GM12892 (cell line): ENCODE measurements at places on chromosomes 16 and 17.

DNA sequence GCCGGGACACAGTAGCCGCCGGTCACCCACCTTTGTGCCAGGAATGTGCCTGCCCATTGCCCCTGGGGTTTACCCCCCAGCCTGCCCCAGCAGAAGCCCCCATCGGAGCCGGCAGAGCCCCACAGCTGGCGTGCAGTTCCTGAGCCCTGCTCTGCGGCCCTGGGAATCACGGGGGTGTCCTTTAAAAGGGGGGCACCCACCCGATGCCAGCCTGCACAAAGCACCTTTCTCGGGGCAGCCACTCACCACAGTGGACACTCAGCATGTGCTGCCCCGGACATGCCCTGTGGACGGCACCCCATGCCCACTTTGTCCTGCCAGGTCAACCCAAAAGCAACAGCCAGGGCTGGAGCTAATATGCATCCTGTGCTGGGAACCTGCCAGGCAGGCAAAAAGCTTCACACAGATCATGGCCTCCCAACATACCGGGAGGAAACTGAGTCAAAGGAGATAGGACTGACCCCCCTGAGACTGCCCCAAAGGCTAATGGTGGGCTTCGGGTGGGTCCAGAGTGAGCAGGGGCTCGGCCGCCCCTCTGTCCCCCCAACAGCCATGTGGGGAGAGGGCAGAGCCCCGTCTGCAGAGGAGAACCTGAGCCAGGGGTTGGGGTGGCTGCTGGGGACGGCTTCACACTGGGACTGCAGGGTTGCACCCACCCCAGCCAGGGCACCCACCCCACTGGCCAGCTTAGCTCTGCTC is 45.8 kb upstream of the ZC3H18 start:
- DNase-seq, result no peak

GRCh38 chr17:45009676-45010467 is 41.6 kb downstream of the DCAKD start:
- DNase-seq, result no peak

DNA sequence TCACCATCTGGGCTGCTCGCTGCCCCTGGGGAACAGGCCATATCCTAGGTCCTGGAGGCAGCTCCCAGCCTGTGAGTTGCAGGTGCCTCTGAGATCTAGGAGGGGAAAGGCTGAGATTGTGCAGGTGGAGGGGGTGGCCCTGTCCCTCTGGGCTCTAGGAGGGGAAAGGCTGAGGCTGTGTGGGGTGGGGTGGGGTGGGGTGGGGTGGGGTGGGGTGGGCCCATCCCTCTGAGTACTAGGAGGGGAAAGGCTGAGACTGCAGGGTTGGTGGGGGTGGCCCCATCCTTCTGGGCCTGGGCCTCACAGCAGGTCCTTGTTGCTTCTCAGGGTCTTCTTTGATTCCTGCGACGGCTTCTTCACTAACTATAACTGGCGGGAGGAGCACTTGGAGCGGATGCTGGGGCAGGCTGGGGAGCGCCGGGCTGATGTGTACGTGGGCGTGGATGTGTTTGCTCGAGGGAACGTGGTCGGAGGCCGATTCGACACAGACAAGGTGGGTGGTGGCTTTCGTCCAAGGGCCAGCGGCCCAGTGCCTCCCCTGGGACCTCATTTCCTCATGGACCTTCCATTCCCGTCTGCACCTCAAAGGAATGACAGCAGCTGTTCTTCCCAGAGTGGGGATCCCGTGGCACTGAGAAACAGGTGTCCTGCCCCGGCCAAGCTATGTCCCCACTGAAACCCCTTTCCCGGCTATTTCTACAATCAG is 7.1 kb downstream of the ENGASE start:
- DNase-seq, result peak; percentile 14

DNA sequence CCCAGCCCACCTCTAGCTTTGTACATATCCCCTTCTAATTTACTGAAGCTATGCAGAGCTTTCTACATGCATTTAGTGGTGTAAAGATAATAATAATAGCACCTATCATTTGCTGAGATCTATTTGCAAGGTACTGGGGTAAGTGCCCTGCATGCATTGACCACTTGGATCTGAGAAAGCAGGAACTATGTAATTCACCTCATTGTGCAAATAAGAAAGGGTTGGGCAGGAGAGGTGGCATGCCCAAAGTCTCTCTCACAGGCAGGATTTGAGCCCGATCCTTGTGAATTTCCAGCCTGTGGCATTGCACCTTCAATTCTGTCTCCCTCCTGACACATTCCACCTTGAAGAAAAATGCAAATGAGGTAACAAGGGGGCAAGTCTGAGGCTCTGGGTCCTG is 352.3 kb upstream of the EEF2KMT start:
- DNase-seq, result no peak

DNA sequence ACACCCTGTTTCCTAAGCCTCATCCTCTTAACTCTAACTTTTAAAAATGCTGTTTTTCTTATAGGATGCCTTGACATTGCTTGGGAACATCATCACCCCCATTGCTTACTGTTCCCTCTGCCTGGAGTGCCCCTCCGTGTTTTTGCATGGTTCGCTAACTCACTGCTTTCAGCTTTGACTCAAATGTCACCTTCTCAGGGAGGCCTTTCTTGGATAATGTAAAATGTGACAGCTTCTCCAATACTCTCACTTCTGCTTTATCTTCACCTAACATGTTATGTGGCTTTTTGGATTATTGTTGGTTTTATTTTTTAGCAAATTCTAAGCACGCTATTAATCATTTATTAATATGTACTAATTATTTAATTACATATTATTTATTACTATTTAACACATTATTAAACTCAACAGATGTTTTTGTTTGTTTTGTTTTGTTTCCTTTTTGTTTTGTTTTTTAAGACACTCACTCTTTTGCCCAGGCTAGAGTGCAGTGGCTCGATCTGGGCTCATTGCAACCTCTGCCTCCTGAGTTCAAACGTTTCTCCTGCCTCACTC is 3.8 kb downstream of the CRYM start:
- DNase-seq, result no peak

DNA sequence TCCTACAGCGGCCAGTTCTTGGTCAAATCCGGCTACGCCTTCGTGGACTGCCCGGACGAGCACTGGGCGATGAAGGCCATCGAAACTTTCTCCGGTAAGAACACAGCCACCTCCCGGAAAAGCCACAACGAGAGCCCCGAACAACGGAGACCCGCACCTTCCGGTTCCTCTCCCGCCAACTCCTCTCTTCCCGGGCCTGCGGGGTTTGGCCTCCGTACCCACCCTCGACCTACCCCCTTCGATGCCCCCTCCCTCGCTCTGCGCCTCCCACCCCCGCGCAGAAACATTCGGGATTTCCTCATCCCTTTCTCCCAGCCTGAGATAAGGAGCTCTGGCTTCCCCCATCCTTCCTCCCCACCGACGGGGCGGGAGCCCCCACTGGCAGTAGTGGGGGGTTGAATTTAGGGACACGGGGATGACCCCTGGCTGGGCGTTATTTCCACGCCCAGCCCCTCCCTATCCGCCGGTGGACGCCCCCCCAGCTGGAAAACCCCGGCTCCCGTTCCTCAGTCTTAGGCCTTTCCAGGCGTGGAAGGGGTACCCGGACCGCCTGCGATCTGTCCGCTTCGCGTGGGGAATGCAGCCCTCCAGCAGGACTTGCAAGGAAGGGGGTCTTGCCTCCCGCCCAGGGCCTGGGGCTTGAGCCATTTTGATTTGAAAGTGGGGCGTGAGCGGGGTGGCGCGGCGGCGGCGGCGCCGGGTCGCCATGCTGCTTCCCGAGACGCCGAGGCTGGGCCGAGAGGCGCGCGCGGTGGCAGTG is 822 bp downstream of the IGF2BP1 start:
- no peak for DNase-seq

DNA sequence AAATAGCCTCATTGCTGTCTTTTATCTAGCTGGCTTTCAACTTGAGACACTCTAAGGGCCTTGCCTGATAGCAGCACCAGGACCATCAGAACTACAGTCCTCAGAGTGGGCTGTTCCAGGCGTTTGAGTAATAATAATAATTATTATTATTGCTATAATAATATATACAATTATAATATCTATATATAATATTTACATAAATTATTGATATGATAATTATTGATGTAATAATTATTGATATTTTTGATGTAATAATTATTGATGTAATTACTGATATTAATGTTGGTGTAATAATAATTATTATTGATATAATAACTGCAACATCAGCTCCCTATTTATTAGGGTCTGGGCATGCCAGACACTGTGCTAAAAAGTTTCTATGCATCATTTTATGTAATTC is 25.6 kb upstream of the CRHR1 start:
- DNase-seq, result no peak

- no peak for DNase-seq
Measured at GRCh38 chr16:1965396-1966001, 873 bp upstream of the RPS2 start.

DNA sequence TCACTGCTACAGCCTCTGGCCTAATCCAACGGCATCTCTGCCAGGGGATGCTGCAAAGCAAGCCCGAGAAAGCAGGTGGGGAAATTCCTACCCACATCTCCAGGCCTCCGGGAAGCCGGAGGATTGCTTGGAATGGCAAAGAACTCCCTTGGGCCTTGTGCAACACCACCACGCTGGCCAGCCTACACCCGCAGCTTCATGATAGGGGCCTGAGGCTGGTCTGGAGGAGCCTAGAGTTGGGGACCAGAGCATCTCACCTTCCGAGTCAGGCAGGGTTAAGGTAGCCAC is 20.3 kb downstream of the GGA3 start:
- DNase-seq, result no peak

- no peak for DNase-seq
Measured at GRCh38 chr16:65546353-65546791, 424.5 kb upstream of the CDH11 start.

- no peak for DNase-seq
Measured at GRCh38 chr17:80104321-80104955, 3.1 kb downstream of the GAA start.

GRCh38 chr16:67923414-67924116 is 8.1 kb downstream of the CTRL start:
- DNase-seq, result no peak

- DNase-seq, result peak; percentile 95
Measured at GRCh38 chr17:4263282-4264215, at the start of gene ANKFY1. Gene ANKFY1 (minus strand): TSS chr17:4263979. CDS start chr17:4263941, 38 bp downstream.

- DNase-seq, result peak; percentile 94
Measured at GRCh38 chr17:74923538-74924249, 379 bp upstream of the OTOP2 start.

GRCh38 chr16:14529010-14529669 is 100.9 kb downstream of the PARN start:
- no peak for DNase-seq

GRCh38 chr17:68987966-68988365 is 32.8 kb upstream of the ABCA8 start:
- no peak for DNase-seq

DNA sequence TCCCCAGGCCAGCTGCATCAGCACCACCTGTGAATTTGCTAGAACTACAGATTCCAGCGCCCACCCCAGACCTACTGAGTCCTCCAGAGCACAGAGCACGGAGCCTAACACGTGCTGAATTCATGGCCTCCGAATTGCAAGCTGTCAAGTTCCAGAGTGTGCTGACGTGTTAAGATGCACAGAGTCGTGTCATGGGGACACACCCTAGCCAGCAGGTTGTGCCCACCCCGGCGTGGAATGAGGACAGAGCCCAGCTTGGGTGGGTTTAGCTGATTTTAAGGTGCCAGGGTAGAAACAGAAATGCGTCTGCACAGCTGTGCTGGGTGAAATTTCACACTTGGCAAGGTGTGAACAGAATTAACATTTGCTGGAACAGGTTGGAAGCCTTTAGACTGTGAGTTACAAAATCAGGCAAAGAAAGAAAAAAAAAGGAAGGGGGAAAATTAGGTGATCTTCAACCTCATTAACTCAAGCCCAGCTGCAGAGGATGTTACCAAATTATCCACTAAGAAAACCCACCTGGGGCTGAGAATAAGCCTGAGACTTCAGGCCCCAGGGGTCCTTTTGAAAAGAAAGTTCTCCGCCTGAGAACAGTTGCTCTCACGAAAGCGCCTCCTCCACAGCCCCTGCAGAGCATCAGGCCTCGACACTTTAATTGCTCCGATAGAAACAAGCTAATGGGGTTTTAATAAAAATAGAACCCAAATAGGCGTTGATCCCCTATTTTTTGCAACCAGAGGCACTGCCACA is 27.1 kb downstream of the GINS3 start:
- DNase-seq, result no peak

DNA sequence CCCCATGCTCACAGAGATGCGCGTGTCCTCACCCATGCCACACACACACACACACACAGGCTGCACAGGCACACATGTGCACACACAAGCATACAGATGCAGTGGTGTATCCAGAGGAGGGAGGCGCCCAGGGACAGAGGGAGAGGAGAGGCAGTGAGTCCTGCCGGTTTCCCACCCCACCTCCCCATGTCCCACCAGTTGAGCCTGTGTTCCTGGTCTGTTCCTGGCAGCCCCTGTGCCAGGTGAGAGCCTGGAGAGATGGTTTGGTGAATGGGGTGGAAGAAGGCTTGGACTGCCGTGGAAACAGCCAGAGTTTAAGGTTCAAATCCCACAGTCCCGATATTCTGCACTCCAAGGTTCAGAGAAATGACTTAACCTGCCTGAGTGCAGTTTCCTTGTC is 10.2 kb upstream of the FADS6 start:
- DNase-seq, result no peak

GRCh38 chr17:8713878-8714277 is 30.8 kb downstream of the CCDC42 start:
- DNase-seq, result no peak

DNA sequence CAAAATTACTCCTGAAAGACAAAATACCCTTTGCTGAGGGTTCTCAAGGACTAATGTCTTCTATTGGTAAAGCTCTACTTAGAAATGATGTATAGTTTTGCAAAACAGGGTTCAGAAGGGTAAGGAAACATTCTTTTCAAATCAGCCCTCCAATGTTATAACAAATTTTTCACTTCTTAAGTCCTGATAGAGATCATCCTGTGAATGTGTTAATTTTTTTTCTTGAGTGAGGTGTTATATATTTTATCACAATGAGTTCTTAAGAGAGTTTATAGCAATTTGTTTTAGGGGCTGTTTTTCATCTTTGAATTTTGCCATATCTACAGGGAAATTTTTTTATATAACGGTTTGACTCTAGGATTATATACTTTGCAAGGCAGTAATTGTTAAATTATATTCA is 29.5 kb downstream of the CYB5B start:
- no peak for DNase-seq

- no peak for DNase-seq
Measured at GRCh38 chr17:82696916-82697807, 1.3 kb downstream of the RAB40B start.

GRCh38 chr16:77599793-77600415 is 122.4 kb upstream of the NUDT7 start:
- DNase-seq, result no peak

DNA sequence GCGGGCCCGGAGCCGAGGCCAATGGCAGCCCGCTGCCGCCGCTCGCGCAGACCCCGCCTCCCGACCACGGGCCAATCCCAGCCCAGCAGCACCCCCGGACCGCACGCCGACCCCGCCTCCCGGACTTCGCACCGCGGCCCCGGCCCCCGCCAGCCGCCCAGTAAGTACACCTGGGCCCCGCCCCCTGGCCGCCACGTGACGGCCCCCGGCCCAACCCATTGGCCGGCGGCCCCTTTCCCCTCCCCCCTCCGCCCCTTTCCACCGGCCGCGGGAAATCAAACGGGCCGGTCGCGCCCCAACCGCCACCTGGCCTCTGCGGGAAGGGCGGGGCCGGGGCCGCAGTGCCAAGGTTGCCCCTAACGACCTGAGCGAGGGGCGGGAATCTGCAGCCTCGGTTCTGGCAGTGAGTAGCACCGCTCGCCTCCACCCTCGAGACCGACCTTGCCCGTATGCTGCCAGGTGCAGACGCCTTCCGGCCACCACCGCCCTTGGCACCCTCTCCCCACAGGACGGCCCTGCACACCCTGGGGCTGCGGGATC is at the start of gene YBX2:
Gene YBX2 (minus strand): TSS at position 26 of the 540 bp plus-strand sequence. CDS start 139 bp downstream, outside the sequence.
- peak; percentile 86 for DNase-seq
